ENCODE measurements at places on chromosomes 1 and 21. TPM values are rescaled to one million over a fixed set of nuclear protein-coding genes. Genes with fewer than 3 reads are reported as not detected.

GRCh38 chr1:229894532-229894931 is 172.5 kb upstream of the GALNT2 start:
- no peaks in the 10 kb centered on the region for H3K27me3 ChIP-seq
- H3K27ac ChIP-seq: no peak overlapping the region
- no peaks in the 10 kb centered on the region for H3K4me1 ChIP-seq
- H3K4me3 ChIP-seq: no peak overlapping the region
- no peak for DNase-seq

GRCh38 chr1:151547119-151547899 is 7.2 kb downstream of the TUFT1 start:
- DNase-seq: peak; percentile 59
- H3K4me3 ChIP-seq: no peak overlapping the region
- H3K36me3 ChIP-seq: no peaks in the 10 kb centered on the region
- H3K4me1 ChIP-seq: peaks cover 12% of the 10 kb centered on the region
- peak overlapping the region; percentile 65 for H3K27ac ChIP-seq

GRCh38 chr1:91036894-91037829 is 15.3 kb upstream of the ZNF644 start:
- H3K4me3 ChIP-seq: no peak overlapping the region
- H3K36me3 ChIP-seq: no peaks in the 10 kb centered on the region
- H3K27ac ChIP-seq: no peak overlapping the region
- no peaks in the 10 kb centered on the region for H3K4me1 ChIP-seq

DNA sequence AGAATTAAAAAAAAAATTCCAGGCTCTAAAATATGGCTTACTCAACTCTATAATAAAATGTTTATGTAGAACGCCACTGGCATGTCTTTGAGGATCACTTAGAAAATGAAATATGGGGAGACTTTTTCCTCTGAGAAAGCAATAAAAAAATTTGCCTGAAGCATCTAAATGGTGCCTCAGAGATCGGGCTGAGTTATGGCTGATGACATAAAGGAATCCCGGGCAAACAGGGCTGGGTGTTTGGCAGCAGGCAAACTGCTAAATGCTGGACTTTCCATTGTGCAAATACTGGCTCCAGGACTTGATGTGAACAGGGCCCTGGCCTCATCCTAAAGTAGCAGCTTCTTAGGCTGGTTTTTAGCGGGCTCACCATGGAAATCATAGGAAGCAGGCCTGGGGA is 44.5 kb upstream of the C1orf87 start:
- H3K27ac ChIP-seq: no peak overlapping the region
- no peaks in the 10 kb centered on the region for H3K27me3 ChIP-seq
- H3K4me1 ChIP-seq: no peaks in the 10 kb centered on the region
- H3K36me3 ChIP-seq: no peaks in the 10 kb centered on the region

- H3K4me1 ChIP-seq: peaks cover 2% of the 10 kb centered on the region
- no peak overlapping the region for H3K27ac ChIP-seq
- no peaks in the 10 kb centered on the region for H3K36me3 ChIP-seq
These were observed 72.9 kb downstream of the ITPKB start for GRCh38 chr1:226666164-226666506.

Gene GJA9
- total RNA-seq: not detected

DNA sequence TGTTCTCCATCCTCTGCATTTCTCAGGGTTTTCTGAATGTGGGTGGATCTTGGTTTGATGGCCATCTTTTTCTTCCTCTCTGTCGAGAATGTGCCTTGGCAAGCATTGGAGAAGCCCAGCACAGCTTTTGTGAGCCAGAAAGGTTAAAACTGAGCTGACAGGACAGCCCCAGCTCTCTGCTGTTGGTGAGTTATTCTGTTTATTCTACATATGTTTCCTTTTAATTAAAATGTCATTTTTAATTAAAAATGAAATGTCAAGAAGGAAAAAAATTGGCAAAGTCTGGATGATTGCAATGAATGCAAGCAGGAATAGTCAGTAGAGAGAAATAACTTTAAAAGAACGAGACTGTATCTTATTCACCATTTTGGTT is 325.8 kb downstream of the PTBP2 start:
- H3K4me3 ChIP-seq: no peak overlapping the region
- H3K36me3 ChIP-seq: no peaks in the 10 kb centered on the region
- H3K27ac ChIP-seq: no peak overlapping the region
- DNase-seq: no peak
- no peaks in the 10 kb centered on the region for H3K4me1 ChIP-seq
- H3K27me3 ChIP-seq: no peaks in the 10 kb centered on the region

Gene TENT5C
- total RNA-seq: 0.75 TPM

- no peak for DNase-seq
- H3K27me3 ChIP-seq: no peaks in the 10 kb centered on the region
- no peaks in the 10 kb centered on the region for H3K4me1 ChIP-seq
- no peaks in the 10 kb centered on the region for H3K36me3 ChIP-seq
These were observed 83.4 kb downstream of the ATF6 start for GRCh38 chr1:161849518-161849917.

DNA sequence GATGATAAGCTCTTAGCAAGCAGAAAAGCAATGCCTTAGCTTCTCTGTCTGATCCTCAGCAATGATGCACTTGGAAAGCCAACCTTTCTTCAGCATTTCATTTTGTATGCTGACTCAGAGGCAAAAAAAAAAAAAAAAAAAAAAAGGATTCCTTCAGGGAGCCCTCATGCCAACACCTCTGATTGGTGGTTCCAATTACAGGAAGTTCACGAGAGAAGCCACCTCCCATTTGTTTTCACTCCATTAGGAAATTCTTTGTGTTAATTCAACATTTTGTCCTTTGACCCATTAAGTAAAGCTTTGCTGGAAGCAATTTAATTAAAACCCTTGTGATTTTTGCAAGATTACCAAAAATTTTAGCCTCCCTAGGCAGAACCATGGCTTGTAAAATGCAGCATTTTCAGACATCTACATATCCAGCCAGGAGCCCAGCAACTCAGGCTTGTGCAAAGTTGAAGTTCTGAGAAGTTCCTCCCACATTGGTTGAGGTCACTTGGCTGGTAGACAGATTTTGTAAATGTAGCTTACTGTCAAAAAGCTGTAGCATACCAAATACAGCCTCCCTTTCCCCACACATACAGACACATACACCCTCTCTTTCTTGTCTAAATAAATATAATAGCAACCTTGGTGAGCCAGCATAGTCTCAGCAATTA is 27.1 kb upstream of the VTCN1 start:
- H3K36me3 ChIP-seq: no peaks in the 10 kb centered on the region
- H3K27ac ChIP-seq: no peak overlapping the region
- H3K4me1 ChIP-seq: no peaks in the 10 kb centered on the region
- H3K27me3 ChIP-seq: no peaks in the 10 kb centered on the region

GRCh38 chr1:201982082-201982622 is 296 bp upstream of the RNPEP start:
- no peak for DNase-seq
- peak overlapping the region; percentile 87 for H3K4me3 ChIP-seq
- H3K27ac ChIP-seq: no peak overlapping the region
- H3K27me3 ChIP-seq: peaks cover 3% of the 10 kb centered on the region
- H3K36me3 ChIP-seq: no peaks in the 10 kb centered on the region

DNA sequence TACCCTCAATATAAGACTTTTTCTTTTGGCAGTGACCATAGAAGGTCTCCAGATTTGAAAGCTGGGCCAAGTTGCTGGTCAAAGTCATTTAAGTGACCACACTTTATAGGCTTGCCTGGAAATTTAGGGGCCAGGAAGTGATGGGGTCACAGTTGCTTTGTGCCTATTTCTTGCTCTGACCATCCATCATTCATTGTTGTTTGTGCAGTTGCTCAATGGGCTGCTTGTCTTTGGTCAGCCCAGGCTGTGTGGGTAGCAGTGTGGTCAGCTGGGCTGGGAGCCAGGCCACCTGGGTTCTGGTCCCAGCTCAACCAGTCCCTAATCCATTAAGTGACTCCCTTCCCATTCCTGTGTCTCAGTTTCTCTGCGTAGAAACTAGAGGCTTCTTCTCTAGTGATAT is 2.1 kb upstream of the OTUD7B start:
- no peak overlapping the region for H3K4me3 ChIP-seq
- no peaks in the 10 kb centered on the region for H3K36me3 ChIP-seq
- no peak for DNase-seq
- H3K4me1 ChIP-seq: no peaks in the 10 kb centered on the region

GRCh38 chr1:24226749-24227148 is 39.7 kb upstream of the IFNLR1 start:
- H3K4me3 ChIP-seq: no peak overlapping the region
- no peak for DNase-seq
- H3K27me3 ChIP-seq: no peaks in the 10 kb centered on the region
- no peak overlapping the region for H3K27ac ChIP-seq
- H3K4me1 ChIP-seq: no peaks in the 10 kb centered on the region

Gene TMEM200B
- 11.0 TPM for total RNA-seq

DNA sequence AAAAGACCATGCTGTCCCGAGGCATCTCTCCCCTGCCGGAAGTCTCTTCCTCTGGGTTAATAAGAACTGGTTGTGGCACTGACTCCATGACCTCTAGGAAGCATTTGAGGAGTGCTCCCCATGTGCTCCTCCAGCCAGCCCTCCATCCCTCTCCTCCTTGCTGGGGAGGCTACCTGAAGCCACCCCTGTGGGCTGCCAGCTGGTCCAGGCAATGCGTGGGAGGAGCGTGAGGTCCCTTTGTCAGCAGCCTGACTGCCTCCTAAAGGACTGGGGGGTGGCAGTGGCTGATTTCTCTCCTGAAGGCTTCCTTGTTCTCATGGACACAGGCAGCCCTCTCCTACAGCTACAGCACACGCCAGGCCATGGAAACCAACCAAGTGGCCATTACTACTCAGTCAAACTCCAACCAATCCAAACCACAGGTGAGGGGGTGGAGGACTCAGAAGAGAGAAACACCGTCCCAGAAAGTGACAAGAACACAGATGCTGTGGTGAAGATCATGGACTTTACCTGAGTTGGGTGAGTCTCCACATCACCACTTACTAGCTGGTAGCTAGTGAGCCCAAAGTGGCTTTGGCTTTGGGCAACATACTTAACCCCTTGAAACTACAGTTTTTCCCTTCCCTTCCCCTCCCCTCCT is 35.2 kb downstream of the NENF start:
- no peak overlapping the region for H3K4me3 ChIP-seq
- no peaks in the 10 kb centered on the region for H3K36me3 ChIP-seq
- DNase-seq: no peak
- 0 out of 2 replicates have a peak, but pooled peaks cover 3% of the 10 kb centered on the region for H3K4me1 ChIP-seq

DNA sequence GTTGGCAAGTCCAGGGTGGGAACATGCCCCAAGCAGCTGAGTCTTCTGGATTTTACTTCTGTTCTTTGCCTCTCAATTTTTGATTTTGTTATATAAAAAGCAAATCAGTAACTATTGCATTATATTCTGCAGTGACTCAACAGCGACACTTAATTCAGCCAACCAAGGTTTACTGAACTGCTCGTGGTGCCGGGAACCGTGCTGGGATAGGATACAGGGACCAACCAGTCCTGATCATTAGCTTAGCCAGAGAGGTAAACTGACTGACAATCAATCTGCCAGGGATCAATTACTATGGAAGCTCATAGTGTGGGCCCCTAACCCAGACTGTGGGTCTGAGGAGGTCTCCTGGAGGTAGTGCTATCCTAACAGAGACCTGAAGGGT is 68.4 kb upstream of the ZNF281 start:
- H3K36me3 ChIP-seq: peaks cover 2% of the 10 kb centered on the region
- no peak for DNase-seq
- no peaks in the 10 kb centered on the region for H3K4me1 ChIP-seq
- no peaks in the 10 kb centered on the region for H3K27me3 ChIP-seq

GRCh38 chr1:62870148-62870547 is 86.2 kb downstream of the ATG4C start:
- H3K4me1 ChIP-seq: no peaks in the 10 kb centered on the region
- no peaks in the 10 kb centered on the region for H3K36me3 ChIP-seq
- no peak overlapping the region for H3K4me3 ChIP-seq
- H3K27ac ChIP-seq: no peak overlapping the region
- H3K27me3 ChIP-seq: no peaks in the 10 kb centered on the region

GRCh38 chr1:156582388-156583017 is 3.0 kb downstream of the TTC24 start:
- H3K27ac ChIP-seq: no peak overlapping the region
- no peak overlapping the region for H3K4me3 ChIP-seq
- no peaks in the 10 kb centered on the region for H3K36me3 ChIP-seq
- no peak for DNase-seq
- H3K27me3 ChIP-seq: no peaks in the 10 kb centered on the region

DNA sequence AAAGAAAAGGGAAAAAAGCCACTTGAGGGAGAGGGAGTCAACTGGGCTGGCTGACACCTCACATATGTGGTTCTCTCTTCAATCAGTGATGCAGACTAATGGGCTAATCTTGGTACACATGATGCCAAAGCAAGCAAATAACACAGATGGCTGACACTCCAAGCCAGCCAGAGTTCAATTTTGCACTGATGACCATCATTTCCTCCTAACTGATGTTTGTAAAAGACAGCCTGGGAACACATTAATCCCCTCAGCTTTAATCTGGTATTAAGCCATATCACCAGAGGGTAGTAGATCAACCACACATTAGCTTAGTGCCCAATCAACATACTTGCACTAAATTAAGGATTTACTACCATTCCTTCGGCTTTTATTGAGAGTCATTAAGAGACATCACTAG is 2.8 kb downstream of the VPS72 start:
- H3K27ac ChIP-seq: no peak overlapping the region
- H3K4me1 ChIP-seq: no peaks in the 10 kb centered on the region
- no peak overlapping the region for H3K4me3 ChIP-seq
- no peaks in the 10 kb centered on the region for H3K27me3 ChIP-seq
- H3K36me3 ChIP-seq: peaks cover 10% of the 10 kb centered on the region

GRCh38 chr1:20370698-20371097 is 80.0 kb downstream of the VWA5B1 start:
- H3K4me3 ChIP-seq: no peak overlapping the region
- no peaks in the 10 kb centered on the region for H3K36me3 ChIP-seq
- no peak overlapping the region for H3K27ac ChIP-seq
- no peak for DNase-seq
- H3K27me3 ChIP-seq: peaks cover 30% of the 10 kb centered on the region
- peaks cover 3% of the 10 kb centered on the region for H3K4me1 ChIP-seq

DNA sequence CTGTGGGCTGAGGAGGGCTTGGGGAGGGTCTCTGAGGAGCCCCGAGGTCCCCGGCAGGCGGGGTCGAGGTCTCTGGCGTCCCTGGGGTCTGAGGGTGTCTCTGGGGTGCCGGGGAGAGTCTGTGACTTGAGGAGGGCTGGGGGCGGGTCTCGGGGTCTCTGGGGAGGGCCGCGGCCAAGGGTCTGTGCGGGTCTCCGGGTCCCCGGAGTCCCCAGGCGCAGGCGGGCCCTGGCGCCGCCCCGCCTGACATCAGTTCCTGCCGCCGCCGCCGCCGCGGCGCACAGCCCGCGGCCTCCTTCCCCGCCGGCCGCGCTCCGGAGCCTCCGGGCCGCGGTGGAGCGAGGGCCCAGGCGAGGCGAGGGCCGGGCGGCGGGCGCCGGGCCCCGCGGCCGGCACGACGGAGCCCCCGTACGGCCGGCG is at the start of gene PLEKHM2:
Gene PLEKHM2 (plus strand): TSS at position 279 of the 420 bp plus-strand sequence. CDS start 239 bp downstream, outside the sequence.
- no peaks in the 10 kb centered on the region for H3K36me3 ChIP-seq
- peak within 1 kb of the TSS; percentile 72 for H3K4me3 ChIP-seq
- H3K27ac ChIP-seq: no peak within 1 kb of the TSS
- no peaks in the 10 kb centered on the region for H3K27me3 ChIP-seq
- DNase-seq: no peak
- H3K4me1 ChIP-seq: no peaks in the 10 kb centered on the region
